ENCODE measurements at places on chromosomes 1 and 21.

- no peak for DNase-seq
These were observed 63.4 kb downstream of the B3GALT5 start for GRCh38 chr21:39675993-39676661.

DNA sequence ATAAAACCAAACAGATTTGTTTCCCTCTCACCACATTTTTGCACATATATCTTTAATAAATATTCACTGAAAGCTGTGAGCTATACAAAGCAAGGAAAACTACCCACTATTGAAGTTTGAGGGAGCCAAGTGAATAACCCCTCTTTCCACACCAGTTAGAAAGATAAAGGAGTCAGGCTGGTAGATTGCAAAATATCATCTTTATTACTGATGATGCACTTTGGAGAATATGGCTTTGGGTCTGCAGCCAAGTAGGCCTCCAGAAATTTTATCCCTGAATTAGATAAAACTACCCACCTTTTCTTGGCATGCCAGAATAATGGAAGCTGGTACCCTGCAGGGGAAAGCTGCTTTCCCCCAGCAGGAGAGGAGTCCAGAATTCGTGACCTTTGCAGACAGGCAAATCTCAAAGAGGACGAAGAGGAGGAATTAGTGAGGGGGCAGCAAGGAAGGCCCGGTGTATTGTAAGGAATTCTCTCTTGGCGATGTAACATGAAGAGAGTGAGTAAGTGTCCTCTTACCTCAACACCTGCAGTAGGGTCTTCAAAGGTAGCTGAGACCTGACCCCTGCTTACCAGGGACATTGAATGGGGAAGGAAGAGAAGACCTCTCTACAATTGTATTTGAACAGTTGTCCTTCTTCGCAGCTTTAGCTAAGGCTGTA lies 84.7 kb downstream of the LRRC8D start:
- DNase-seq = no peak

DNA sequence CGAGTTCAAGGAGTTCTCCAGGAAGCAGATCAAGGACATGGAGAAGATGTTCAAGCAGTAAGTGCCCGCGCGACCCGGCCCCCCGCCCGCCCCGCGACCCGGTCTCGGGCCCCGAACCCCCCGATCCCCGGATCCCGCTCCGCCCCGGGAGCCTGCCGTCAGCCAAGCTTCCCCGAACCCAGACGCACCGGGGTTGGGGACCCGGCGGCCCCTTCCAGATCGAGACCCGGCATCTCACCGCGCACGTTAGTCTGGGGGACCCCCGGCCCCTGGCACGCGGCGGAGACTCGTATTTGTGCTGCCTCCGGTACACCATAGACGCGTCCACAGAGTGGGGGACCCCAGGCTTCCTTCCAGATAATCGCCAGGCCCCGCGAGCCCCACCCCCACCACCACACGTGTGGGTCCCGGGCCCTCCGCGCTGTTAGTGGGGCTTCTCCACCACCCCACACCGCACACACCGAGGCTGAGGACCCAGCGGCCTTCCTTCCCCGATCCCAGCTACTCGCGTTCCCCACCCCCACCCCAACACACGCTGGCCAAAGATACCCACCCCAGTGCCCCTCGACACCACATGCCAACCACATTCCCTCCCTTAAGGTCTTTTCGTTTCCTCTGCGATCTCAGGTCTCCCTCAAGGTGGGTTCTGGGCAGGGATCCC lies 665 bp downstream of the EFHD2 start:
- no peak for DNase-seq

GRCh38 chr21:14864211-14865021 lies 200.4 kb downstream of the NRIP1 start:
- DNase-seq = peak; percentile 79

GRCh38 chr1:8382051-8382505 lies 64.2 kb downstream of the SLC45A1 start:
- peak; percentile 56 for DNase-seq

DNA sequence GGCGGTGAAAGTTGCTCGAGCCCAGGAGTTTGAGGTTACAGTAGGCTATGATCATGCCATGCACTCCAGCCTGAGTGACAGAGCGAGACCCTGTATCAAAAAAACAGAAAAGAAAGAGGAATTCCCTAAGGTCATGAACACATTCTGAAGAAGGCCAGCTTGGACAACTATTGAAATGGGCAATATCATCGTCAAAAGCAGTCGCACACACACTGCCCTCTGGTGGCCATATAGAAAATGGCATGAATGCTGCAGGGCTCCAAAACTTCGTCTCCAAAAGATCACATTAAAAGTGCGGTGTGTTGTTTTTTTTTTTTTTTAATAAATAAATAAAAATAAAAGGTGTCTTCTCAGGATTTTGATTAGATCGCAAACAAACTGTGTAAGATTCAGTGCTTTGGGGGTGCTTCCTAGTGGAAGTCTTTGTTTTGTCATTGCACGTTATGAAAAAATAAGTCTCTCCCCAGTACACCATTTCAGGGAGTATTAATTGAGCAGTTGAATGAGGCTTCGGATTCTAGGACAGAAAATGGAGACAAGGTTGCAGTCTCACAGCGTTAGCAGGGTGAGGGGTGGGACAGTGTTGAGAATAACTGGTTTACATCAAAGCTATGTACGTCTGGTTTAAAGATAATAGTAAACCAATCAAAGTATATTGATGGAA lies 87.5 kb upstream of the FMN2 start:
- DNase-seq = peak; percentile 48

GRCh38 chr1:24484199-24484598 lies 18.4 kb upstream of the RCAN3 start:
- DNase-seq = no peak

DNA sequence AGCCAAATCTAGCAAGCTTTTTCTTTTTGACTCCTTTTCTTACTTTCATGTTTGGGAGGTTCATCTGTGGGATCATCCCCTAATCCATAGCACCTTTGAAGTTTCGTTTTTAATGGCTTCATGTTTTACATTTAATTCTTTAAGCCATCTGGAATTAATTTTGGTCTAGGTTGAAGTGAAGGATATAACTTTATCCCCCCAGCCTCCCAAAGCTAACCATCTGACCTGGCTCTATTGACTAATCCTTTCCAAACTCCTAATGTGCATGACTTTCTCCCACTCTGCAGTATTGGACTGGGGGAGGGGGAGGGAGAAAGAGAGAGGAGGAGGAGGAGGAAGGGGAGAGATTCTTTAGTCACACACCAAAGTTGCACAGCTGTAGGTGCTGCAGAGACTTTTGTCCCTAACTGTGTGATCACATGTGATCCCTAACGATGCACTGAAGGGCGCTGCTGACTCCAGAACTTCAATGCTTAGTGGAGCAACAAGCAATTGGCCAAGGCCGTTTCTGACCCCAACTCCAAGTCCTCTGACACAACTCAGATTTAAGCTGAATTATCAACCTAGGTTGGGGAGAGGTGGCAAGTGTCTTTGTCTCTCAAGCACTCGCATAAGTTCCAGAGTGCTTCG lies 191.6 kb downstream of the HUNK start:
- DNase-seq = no peak

- no peak for DNase-seq
These were observed 908.2 kb upstream of the ADGRL2 start for GRCh38 chr1:80892539-80892938.

DNA sequence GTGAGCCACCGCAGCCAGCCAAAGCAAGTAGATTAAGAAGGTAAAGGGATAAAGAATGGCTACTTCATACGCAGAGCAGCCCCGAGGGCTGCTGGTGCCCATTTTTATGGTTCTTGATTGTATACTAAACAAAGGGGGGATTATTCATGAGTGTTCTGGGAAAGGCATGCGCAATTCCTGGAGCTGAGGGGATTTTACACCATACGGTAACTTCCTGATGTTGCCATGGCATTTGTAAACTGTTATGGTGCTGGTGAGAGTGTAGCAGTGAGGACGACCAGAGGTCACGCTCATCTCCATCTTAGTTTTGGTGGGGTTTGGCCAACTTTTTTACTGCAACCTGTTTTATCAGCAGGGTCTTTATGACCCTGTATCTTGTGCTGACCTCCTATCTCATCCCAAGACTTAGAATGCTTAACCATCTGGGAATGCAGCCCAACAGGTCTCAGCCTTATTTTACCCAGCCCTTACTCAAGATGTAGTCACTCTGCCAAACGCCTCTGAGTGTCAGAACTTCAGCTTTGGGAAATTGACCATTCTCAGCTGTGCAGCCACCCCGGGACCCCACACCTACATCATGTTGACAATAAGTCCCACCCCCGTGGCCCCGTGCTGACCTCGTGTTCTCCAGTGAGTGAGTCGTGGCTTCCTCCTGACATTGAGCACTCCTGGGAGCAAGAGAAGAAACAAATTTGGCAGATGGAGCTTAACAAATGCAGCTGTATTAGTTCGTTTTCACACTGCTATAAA lies 149.4 kb upstream of the COL6A1 start:
- DNase-seq = no peak

- no peak for DNase-seq
These were observed 25.1 kb downstream of the CNN3 start for GRCh38 chr1:94901841-94902240.

DNA sequence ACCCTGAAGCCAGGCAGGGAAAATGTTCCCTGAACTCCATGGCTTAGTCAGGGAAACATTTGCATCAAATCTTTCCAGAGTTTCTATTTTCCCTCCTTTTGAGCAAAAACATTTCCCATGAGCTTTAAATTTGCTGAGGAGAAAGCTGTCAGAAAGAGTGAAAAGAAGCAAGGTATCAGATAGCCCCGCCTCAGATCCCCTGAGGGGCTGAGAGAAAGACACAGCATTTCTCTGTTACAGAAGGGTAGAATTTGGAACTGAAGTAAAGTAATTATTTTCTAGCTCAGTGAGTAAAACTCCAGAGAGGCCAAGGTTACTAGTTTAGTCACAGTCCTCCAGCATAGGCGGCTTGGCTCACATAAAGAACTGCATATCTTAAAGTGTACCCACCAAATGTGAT lies 10.6 kb downstream of the FMO1 start:
- no peak for DNase-seq

GRCh38 chr1:41423511-41424191 lies 60.8 kb downstream of the EDN2 start:
- no peak for DNase-seq

- DNase-seq = no peak
These were observed 95.0 kb upstream of the VAV3 start for GRCh38 chr1:108059945-108060344.

DNA sequence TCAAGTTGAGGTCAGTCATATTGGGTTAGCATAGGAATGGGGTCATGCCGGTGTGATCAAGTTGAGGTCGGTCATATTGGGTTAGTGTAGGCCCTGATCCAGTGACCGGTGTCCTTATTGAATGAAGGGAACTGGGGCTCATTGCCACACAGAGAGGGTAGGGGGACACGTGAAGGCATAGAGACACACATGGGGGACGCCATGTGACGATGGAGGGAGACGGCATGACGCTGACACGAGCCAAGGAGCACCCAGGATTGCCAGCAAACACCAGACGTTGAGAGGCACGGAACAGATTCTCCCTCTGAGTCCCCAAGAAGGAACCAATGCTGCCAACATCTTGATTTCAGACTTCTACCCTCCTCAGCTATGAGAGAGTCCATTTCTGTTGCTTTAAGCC lies 136.9 kb upstream of the ZBTB40 start:
- no peak for DNase-seq

GRCh38 chr1:193558491-193559028 lies 372.1 kb upstream of the B3GALT2 start:
- peak; percentile 82 for DNase-seq

- DNase-seq = peak; percentile 41
These were observed 48.5 kb upstream of the EDEM3 start for GRCh38 chr1:184803180-184803492.

- DNase-seq = peak; percentile 48
These were observed 15.2 kb upstream of the AGO3 start for GRCh38 chr1:35915693-35916092.
